AG08395 (cell line): ENCODE measurements at places on chromosomes 11 and 22.

- no peak for DNase-seq
These were observed 46.5 kb upstream of the ADA2 start for GRCh38 chr22:17265649-17266248.

GRCh38 chr11:129455756-129456655 is 80.4 kb downstream of the BARX2 start:
- no peak for DNase-seq

DNA sequence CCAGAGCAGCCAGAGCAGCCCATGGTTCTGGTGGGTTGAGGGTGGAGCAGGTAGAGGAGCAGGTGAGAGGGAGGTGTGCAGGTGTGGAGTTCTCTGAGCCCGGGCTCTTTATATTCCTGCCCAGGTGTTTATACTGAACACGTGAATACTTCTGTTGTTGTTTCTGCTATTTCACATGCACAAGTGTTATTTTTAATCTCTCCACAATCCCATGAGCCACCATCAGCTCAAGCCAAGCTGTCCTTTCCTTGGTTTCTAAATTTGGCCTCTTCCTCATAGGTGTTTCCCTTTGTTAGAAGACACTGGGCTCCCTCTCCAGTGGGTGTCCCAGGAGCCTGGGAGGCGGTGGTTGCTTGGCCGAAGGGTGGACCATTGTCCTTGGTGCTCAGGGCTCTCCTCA is at the start of gene KRTAP5-3:
Gene KRTAP5-3, minus strand, starts transcription at position 101 of the 400 bp plus-strand sequence. Its CDS starts 78 bp downstream, at position 23.
- no peak for DNase-seq

DNA sequence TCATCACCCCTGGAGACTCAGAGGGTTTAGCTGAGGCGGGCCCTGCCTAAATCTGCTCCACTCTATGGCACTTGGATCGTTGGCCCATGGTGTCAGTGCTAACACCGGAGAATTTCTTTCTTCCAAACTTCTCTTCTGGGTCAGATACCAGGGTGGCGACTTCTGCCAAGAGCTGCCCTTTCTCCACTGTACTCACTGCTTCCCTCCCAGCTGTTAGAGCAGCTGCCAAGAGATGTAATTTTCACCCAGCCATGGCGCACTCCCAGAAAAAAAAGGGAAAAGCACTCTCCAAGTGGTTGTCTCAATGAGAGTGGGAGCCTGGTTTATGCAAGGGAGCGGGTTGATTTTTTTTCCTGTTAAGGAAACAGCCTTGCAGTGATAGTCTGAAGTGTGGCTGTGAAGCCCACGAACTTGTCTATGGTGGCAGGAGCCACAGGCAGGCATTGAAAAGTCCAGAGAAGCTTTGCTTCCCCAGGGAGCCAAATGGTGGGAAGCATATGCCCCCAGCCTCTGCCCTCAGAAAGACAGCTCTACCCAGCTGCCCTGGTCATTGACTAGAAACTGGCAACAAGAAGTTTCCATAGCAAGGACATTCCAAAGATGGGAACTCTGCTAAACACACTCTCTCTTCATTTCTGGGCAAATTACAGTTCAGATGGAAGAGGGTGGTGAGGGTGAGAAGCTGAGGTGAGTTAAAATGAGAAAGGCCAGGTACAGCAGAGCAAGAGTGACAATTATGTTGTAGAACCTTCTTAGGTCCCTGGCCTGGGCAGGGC is 10.7 kb downstream of the PCSK7 start:
- DNase-seq: no peak

DNA sequence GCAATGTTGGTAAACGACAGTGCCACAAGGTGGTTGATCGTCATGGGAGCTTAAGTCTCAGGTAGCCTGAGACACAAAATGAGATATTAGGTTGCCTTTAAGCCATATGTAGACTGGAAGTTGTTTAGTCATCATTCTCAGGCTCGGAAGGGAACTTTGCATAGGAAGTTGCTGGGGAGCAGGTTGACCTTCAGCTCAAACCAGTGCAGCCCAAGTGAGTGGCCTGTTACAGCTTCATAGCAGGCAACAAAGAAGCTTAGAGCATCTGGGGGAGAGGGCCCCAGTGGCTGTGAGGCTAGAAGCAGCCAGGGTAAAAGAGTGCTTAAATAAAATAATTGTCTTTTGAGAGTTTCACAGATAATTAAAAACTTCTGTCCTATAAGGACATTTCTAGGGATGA is 404.0 kb downstream of the GUCY1A2 start:
- DNase-seq: no peak

GRCh38 chr22:27283240-27283639 is 518.3 kb downstream of the MN1 start:
- no peak for DNase-seq

DNA sequence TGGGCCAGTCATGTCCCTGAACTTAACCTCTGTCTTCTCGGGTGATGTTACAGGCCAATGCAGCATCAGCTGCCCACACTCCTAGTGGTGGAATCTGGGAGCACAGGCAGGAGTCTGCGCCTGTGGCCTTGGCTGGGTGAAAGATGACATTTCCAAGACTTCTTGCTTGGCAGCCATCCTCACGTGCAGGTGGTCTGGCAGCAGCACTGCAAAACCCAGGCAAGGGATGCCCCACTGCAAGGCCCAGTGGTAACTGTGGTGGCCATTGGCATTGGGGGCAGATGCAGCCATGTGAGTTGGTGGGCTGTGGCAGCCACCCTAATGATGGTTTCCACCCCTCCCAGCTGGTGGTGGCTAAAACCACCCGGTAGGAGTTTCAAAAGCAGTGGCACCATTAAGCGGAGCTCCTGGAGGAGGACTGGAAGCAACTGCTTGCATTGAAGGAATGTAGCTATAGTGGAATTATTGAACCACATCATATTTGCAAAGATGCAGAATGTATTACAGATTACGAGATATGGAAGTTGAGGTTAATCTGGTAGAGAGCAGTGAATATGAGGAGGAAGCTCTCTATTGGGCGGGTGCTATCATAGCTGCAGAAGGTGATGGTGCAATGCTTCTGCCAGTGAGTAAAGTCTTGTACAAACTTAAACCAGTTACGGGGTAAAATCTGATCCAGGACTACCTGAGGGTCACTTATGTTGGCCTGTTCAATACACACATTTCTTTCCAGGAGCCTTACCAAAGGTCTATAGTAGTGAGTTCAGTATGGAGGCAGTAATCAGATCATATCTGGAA is 120.7 kb upstream of the TOP3B start:
- peak; percentile 18 for DNase-seq

DNA sequence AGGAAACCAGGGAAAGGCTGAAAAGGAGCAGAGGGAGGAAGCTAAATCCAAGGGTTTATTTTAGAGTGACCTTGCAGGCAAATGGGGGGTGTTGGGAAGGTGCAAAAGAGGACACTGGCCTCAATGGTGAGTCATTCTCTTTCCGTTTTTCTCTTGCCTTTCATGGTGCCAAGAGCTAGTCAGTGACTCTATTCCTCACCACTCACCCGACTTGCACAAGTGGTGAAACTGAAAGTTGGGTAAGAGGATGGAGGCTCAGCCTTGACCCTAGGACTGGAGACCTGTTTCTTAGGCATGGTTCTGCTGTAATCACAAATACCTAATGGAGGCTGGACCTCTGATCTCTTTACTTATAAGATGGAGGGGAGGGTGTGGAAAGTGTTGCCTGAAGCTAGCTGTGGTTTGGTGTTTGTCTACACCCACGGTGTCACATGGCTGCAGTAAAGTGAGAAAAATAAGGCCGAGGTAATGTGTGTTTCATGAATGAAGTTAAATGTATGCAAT is 67.3 kb upstream of the CREB3L1 start:
- DNase-seq: peak; percentile 81

DNA sequence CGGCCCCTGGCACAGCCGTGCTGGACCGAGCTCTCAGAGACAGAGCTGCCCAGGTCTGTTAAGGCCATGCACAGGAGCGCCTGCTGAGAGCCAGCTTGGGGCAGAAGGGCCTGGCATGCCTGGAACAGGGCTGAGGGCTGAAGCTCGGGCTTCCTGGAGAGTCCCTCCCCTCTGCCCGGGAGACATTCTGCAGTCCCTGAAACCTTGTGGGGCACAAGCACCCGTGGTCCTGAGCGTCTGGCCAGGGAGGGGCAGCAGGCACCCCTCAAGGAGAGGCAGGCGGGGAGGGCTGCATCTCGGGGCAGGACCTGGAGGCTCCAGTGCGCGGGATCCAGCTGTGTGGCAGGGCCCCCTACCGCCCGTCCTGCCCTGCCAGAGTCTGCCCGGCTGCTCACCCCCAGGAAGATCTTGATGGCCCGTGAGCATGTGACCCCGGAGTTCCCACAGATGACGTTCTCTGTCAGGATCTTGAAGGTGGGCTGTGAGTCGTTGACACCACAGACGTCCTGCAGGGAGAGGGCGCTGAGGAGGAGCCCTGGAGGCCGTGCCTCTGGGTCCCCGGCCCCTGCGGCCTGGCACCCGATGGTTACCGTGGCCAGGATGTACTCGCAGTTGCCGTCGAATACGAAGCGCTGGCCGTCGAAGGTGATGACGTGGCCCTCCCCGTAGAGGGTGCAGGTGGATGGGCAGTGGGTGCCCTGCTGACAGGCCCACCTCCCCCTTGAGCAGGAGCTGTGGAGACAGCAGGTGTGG is 10.9 kb downstream of the MUC6 start:
- DNase-seq: no peak

- no peak for DNase-seq
These were observed 83.2 kb upstream of the GAL start for GRCh38 chr11:68601147-68601546.

GRCh38 chr11:10623797-10624761 is 55.6 kb upstream of the LYVE1 start:
- peak; percentile 52 for DNase-seq

GRCh38 chr11:118609380-118610224 is 2.2 kb downstream of the PHLDB1 start:
- DNase-seq: no peak

GRCh38 chr11:71286701-71287643 is 34.6 kb upstream of the SHANK2 start:
- DNase-seq: peak; percentile 87

DNA sequence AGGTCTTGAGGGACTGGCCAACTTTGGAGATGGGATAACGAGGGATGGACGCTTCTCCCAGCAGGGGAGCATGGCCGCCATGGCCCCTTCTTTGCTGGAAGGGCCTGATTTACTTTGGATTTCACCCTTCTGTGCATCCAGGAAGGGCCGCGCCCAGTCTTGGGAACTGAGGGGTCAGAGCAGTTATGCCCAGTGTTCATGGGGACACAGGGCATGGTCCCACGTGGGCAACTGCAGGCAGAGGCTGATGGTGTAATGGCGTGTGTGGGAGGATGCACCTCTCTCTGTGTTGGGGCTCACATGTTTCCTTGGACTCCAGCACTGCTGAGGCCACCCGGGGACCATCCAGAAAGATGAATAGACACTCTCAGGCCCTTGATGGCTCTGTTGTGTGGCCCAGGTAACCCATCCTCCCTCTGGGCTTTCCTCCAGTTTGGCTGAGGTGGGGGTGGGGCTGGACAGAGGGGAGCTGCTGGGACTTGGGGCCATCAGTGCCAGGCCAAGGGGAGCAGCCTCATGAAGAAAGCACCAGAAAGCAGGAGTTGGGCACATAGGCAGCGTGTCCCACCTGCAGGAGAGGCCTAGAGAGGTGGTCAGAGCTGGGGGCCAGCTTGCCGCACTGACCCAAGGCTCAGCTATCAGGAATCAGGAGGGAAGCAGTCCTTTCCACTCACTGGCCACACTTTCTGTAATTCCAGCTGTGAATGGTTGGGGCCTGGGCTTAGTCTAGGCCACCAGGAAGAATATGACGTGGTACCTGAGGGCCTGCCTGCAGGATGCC is 1033.9 kb downstream of the TBC1D22A start:
- no peak for DNase-seq

GRCh38 chr22:33013531-33014162 is 44.5 kb downstream of the SYN3 start:
- no peak for DNase-seq

DNA sequence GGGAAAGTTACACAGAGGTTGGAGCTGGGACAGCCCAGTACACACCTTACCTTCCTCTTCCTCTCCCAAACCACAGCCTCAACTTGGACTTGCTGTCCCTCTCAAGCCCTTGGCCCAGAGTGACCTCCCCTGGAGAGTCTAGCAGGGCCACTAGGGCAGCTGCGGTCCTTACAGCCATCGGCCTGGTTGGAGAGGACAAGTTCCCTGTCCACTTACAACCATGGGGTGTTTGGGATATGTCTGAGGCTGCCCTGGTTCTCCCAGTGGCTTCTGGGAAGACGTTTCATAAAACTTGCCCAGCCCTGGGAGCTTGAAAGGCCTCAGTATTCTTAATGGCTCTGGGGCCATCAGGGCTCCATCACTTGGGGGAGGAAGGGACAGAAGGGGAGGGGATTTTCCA is 13.1 kb upstream of the DGKZ start:
- no peak for DNase-seq

GRCh38 chr22:38921806-38922205 is 35.6 kb upstream of the APOBEC3A start:
- no peak for DNase-seq

GRCh38 chr22:45998638-45999378 is 21.8 kb upstream of the WNT7B start:
- no peak for DNase-seq

DNA sequence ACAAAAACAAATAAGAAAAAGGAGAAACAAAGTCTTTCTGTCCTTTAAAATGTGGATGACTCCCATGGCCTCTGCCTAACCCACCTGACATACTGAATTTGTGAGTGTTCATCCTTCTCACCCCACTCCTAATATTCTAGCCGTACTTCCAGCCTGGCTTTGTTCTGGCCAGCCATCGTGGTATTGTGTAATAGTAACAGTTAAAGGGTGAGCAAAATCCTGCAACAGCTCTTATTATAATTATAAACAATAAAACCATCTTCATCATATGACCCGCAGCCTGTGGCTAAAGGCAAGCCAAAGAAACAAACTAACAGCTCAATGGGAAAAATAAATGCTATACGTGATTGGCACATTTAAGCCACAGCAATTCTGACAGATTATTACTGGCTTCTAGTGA is 721.6 kb upstream of the TENM4 start:
- no peak for DNase-seq

- DNase-seq: no peak
These were observed 20.2 kb downstream of the C11orf96 start for GRCh38 chr11:43962383-43963278.

DNA sequence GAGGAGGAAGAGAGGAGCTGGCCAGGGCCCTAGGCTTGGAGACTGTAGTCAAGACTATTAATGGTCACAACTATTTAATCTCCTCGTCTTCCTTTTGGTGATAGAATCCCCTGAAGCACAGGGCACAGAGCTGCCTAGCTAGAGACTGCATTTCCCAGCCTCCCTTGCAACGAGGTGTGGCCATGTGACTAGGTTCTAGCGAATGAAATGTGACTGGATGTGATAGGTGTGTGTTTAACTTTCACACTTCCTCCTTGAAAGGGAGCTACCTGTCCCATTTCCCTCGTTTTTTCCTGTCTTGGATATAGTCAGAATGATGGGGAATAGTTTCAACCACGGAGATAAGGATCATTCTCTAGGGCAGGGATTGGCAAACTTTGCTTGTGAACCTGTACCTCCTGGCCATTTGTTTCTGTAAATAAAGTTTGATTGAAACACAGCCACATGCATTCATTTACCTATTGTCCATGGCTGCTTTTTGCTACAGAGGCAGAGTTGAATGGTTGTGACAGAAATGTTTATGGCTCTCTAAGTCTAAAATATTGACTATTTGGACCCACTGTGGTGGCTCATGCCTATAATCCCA is 313.5 kb downstream of the MIAT start:
- DNase-seq: no peak

GRCh38 chr11:656866-657265 is 19.8 kb downstream of the DRD4 start:
- DNase-seq: no peak

- DNase-seq: no peak
These were observed 48.5 kb downstream of the SVIP start for GRCh38 chr11:22780952-22781593.
